ENCODE measurements at places on chromosomes 2 and 18.

GRCh38 chr2:55530539-55531081, 11.1 kb downstream of the CFAP36 start:
- no peak for DNase-seq

GRCh38 chr18:35029770-35030169, 11.4 kb upstream of the MAPRE2 start:
- no peak for DNase-seq

DNA sequence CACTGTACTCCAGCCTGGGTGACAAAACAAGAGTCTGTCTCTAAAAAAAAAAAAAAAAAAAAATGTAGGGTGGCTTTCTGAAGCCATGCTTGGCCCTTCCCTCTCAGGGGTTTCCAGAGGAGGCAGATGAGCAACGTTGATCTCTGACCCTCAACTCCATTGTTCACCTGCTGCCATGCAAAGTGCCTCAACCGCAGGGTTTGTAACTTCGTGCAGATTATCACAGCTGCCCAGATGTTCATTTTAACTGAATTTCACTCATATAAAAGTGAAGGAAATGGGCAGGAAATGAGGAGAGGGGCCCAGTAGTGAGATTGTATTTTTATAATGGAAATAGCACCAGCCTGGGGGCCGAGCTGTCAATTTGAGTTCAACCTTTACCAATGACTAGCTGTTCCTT, 14.9 kb upstream of the B3GNT2 start:
- no peak for DNase-seq

- no peak for DNase-seq
Observed at GRCh38 chr2:74715880-74716279, 61.8 kb downstream of the SEMA4F start.

GRCh38 chr2:237860273-237860935, 981 bp downstream of the RAMP1 start:
- no peak for DNase-seq

DNA sequence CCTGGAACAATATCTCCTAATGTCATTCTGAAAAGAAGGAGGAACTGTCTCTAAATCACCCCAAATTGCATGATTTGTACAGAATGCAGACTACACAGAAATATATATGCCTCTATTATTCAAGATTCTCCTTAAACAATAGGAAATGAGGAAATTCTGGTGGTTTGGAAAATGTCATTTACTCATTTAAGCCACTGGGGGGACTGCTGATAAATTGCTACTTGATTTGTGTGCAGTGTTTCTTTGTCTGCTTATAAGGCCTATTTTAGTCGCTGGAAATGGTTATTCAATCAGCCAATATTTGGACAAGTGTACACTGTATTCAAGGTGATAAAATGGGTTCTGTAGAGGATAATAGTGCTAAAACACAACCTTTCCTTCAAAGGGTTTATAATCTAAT, 801.9 kb upstream of the CELF4 start:
- no peak for DNase-seq

DNA sequence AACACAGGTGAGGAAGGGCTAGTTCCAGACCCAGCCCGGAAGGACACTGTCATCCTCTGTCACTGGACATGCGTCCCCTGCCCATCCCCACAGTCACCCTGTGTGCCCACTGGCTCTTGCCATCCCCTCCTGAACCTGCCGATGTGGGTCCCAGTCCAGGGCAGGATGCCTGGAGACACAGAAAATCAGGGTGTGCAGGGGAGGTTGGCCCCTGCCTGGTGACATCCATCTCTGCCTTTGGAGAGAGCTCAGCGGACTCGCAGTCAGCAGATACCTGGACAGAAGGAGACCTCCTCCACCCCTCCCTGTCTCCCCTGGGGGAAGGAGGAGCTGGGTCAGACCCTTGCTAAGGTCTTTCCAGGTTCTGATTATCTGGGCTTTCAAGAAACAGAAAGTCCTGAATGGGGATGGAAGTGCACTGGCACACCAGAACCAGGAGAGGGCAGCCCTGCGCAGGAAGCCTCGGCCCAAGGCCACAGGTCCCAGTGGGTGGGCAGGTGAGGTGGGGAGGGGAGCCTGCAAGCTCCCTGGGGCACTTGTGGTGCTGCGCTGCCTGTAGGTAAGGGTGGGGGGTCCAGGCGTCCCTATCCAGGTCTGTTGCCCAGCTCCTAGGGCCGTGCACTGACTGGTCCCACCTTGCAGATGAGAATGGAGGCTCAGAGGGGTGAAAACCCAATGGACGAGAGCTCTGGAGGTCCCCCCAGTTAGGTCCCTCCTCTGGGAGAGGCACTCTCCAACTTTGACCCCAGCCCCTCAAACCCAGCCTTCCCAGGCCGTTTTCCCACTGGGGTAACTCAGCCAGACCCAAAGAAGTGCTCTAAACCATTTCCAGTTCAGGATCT, 9.7 kb upstream of the OTOS start:
- DNase-seq: no peak

GRCh38 chr2:73253400-73253799, 19.3 kb downstream of the CCT7 start:
- DNase-seq: no peak

DNA sequence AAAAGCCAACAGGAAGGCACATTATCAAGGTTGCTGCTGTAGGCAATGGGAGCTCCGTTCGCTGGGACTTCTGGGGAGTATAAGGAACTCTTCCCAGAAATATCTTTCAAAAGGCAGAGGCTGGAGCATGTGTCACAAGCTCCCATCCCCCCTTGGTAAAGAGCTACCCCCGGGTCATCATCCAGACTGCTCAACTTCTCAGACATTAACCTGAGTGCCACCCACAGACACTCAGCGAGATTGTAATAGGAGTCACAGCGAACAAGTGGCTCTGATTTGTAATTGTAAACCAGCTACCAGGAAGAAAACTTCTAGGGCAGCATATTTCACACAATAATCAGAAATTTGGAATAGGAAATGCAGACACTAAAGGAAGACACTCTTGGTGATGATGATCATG, 290.2 kb upstream of the PARD3B start:
- DNase-seq: no peak

- no peak for DNase-seq
Observed at GRCh38 chr2:223889229-223889628, 51.8 kb upstream of the AP1S3 start.

- no peak for DNase-seq
Observed at GRCh38 chr18:76455003-76455676, 39.9 kb downstream of the ZNF516 start.

DNA sequence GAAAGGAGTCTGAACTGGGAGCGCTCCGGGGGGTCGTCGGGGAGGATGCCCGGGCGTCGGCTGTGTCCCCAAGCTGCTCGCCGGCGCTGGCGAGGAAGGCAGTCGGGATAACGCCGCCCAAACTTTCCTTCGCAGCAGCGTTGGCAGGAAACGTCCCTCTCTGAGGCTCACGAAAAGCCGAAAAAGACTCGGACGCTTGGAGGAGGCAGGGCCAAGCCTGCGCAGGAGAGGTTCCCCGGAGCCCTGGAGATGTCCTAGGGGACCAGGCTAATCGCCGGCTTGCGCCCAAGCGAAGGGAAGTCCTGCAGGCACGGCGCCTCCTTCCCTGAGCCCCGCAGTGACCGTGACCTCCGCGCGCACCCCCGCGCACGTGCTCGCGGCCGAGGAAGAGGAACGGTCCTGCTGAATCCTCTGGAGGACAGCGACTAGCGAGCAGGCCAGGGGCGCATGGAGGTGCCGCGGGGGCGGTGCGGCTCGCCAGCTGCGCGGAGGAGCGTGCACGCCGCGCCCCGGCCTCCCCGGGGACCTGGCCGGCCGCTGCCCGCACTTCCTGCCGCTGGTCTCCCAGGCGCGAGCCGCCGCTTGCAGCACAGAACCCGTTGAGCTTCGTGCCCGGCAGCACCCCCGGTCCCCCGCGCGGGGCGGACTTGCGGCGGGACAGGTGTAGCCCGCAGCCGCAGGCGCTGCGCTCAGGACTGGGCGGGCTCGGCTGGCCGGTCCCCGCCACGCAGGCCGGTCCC, at the start of gene SH3RF3:
SH3RF3 (plus strand) TSS at position 590 of the 740 bp plus-strand sequence.
- DNase-seq: no peak

GRCh38 chr2:167534443-167534842, 646.2 kb downstream of the XIRP2 start:
- no peak for DNase-seq

- DNase-seq: no peak
Observed at GRCh38 chr18:63444580-63444979, 22.3 kb upstream of the VPS4B start.

DNA sequence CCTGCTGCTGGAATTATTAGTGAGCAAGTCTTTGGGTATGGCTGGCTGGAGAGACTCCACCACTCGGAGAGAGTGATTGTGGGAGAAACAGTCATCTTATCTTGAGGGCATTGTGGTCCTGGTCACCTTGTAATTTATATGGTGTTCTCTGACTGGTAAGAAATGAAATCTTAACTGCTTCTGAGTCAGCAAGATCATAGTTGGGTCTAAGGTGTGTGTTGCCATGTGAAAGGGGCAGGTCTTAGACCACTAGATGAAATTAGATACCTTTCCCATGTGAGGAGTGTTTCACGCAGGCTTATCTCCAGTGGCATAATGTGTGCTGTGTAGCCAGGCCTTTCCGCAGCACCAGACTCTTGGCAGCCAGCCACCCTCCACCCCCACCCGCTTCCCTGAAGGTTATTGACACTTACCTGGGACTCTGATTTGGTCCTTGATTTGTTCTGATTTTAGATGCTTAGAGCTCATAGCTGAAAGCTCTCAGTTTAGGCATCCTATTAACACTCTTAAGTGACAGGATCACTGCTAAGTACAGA, 7.7 kb downstream of the MAPRE3 start:
- DNase-seq: no peak

Measured in NCI-H1417 treated with DMSO at 0.1 percent for 48 hours (cell line).